ENCODE measurements at places on chromosomes 13 and 19.
A peak's percentile ranks its signal among the peaks of the same experiment; 100 is the strongest.

- peak; percentile 20 for DNase-seq
Measured at GRCh38 chr13:76012091-76012721, 376.1 kb downstream of the LMO7 start.

DNA sequence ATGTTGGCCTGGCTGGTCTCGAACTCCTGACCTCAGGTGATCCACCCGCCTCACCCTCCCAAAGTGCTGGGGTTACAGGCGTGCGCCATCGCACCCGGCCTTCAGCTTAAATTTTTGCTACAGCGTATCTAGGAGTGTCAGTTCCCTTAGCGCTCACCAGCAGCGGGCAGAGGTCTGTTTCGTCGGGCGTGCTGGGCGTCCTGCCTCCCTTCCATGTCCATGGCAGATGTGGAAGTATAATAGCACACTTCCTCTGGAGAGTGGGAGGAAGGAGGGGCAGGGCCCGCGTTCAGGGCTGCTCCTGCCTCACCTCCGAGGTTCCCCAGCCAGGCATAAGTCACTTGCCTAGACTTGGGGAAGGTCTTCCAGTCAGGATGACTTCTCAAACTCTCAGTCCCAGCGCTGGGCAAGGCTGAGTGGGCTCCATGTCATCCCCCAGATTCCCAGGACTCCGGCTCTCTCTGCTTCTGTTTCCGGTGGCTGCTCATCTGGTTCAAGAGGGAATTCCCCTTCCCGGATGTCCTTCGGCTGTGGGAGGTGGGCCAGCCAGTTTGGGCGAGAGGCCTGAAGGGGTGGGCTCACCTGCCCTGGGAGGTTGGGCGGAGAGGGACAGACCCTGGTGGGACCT lies 9.5 kb downstream of the IL4I1 start:
- DNase-seq: no peak

- no peak for DNase-seq
Measured at GRCh38 chr19:58511353-58512208, at the start of gene SLC27A5. Gene SLC27A5, minus strand, starts transcription at chr19:58511992. Its CDS starts 37 bp downstream, at chr19:58511955.

- DNase-seq: peak; percentile 86
Measured at GRCh38 chr13:97367016-97367822, 66.8 kb upstream of the RAP2A start.

GRCh38 chr13:94301487-94301886 lies 178.0 kb downstream of the DCT start:
- DNase-seq: no peak

- no peak for DNase-seq
Measured at GRCh38 chr19:50819636-50820035, 4.0 kb downstream of the KLK1 start.

DNA sequence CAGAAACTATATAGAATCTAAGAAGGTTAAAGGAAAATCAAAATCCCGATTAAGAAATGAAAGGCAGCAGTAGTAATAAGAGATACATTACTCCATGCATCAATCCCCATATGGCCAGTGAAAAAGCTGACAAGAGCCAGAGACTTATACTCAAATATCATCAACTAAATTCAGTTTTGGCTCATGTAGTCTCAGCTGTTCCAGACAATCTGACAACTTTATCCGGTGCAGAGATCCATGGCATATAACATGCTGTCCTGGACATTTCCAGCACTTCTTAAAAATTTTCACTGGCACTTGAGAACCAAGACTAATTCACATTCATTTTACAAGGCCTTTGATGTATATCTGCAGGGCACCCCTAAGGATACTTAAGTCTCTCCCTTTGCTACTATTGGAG lies 255.7 kb upstream of the KLHL1 start:
- DNase-seq: no peak

DNA sequence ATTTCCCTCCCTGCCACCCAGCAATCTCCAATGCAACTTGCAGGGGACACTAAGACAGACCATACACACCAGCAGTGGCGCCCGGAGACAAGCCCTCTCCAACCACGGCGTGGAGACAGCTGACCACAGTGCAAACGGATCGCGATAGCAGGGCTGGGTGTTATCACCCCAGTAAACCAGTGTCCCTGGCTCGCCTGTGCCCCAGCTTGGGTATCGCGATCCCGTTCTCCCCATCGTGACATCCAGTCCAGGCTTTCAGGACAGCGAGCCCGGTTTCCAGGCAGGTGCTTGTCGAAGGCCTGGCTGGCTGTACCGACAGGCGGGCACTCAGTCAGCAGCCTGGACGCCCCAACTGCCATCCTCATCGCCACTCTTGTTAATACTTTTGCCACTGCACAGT lies 20.7 kb upstream of the NANOS2 start:
- no peak for DNase-seq

DNA sequence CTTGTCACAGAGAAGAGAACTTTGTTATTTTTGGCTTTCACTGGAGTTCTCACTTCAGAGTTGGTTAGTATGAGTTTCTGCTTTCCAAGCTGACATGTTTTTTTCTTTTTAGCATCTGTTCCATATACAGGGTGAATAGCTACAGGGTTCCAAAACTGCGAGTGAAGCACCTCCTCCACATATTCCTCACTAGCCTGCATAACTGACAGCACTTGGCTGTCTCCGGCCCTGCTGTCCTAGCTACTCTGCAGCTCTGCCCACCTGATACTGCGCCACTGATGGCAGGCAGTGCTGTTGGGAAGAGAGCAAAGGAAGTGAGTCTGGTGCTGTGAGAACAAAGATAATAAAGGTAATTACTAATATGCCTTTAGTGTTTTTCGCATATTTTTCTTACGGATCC lies 6.8 kb downstream of the ATP8A2 start:
- no peak for DNase-seq

- peak; percentile 55 for DNase-seq
Measured at GRCh38 chr13:102191951-102192502, 209.8 kb downstream of the FGF14 start.

GRCh38 chr19:42400404-42400803 lies 10.3 kb upstream of the CNFN start:
- DNase-seq: no peak

DNA sequence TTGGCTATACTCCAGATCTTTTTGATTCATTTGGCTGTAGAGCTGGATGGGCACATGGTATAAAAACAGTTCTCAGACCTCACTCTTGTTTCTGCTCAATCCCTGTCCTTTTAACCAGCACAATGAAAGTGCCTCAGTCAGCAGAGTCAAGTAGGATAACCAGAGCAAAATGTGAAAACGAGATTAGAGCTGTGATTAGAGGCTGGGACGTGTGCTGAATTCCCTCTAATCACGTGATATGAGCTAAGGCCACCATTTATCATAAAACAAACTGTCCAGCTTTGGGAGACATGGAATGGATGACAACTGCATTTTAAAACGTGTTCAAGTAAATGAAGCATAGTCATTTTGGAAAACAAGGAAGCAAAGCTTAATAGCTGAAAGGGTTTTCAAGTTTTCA lies 54.1 kb downstream of the GJA3 start:
- DNase-seq: no peak

DNA sequence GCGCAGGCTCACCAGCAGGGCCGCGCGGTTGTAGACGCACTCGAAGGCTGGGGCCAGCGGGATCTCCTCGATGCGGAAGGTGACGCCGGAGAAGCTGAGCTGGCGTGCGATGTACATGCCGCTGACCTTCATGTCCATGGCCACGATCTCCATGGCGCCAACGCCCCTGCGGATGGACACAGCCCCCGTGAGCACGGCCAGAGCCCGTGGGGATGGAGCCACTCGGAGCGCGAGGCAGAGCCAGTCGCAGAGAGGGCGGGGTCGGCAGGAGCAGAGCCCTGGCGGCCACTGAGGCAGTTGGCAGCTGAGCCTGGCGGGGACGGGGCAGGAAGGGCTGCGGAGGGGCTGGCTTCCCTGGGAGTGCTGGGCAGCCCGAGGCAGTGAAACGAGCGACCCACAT lies 15.2 kb downstream of the GPX4 start:
- DNase-seq: no peak

DNA sequence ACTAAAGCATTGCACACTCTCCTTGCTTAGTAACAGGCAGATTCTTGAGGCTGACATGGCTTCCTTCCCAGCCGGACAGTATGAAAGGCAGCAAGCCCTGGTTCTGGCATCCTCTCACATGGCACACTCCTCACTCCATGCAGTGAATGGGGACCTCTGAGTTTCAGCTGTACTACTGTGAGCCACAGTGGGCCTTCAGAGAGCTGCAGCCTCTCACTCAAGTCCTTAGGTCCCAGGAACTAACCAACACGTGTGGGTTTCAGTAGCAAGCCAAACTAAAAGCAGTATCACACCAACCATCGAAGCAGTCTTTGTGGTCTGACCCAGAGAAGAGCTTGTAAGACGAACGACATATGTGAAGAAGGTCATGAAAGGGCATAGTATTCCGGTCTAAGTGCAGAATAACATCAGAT lies 128.2 kb downstream of the TBC1D4 start:
- DNase-seq: peak; percentile 59

DNA sequence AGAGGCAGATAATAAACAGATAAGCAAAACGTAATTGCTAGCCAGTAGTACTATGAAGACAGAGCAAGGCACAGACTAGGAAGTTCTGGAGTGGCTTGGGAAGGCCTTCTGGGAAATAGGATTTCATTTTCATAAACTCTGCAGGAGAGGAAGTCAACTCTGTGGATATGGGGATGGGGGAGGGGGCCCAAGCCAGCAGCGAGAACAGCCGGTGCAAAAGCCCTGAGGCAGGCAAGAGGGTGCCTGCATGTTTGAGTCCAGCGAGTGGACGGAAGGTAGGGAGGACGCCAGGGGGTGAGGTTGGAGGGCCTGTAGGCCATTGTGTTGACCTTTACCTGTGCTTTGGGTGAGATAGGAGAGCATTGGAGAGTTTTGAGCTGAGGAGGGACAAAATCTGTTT lies 9.0 kb upstream of the ASF1B start:
- no peak for DNase-seq

- DNase-seq: no peak
Measured at GRCh38 chr13:79799059-79799867, 318.3 kb downstream of the NDFIP2 start.

GRCh38 chr13:75908141-75908540 lies 272.0 kb downstream of the LMO7 start:
- peak; percentile 3 for DNase-seq

GRCh38 chr13:111281751-111282311 lies 38.6 kb upstream of the TEX29 start:
- DNase-seq: peak; percentile 63

DNA sequence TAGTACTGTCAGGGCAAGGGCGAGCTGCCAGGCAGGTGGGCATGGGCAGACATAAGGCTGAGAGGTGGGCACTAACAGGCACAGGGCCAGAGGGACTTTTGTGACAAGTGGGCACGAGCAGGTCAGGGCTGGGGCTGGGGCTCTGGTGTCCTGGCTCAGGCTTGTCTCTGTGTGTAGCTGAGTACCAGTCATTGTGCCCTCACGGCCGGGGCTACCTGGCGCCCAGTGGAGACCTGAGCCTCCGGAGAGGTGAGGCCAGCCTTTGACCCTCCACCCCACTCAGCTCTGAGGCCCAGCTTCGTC lies 21.6 kb downstream of the LTBP4 start:
- DNase-seq: no peak

DNA sequence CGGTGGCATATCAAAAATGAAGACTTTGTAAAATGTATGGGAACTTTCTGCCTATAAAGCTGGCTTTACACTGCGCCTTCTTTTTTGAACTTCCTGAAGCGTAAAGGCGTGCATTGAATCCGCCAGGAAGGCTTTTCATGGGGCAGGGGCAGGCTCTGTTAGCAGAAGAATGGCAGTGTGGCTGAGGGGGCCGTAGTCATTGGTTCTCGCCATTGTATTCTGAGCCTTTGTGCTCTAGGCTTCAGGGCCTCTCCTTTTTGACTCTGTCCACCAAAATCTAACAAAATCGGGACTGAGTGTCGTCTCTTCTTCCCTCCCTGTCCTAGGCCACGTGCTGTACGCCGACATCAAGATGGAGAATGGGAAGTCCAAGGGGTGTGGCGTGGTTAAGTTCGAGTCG lies 14.1 kb downstream of the PRAM1 start:
- no peak for DNase-seq

GRCh38 chr19:14542711-14543328 lies 13.4 kb downstream of the TECR start:
- peak; percentile 77 for DNase-seq

DNA sequence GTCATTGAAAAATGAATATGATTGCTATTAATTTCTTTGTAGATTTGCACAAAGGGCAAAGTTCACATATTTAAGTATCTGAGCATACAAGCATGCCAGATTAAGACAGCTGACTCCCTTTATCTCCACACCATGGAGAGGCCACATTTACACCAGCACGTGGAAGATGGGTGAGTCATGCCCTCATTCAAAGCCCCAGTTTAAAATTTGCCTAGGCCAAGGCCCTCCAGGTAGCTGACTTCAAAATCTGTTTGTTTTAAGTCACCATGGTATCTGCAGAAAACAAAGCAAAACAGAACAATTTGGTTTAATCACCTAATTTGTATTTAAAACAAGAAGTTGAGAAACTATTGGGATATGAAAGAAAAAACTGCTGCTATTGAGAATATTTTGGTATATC lies 109.2 kb downstream of the ESD start:
- DNase-seq: peak; percentile 26

- no peak for DNase-seq
Measured at GRCh38 chr13:19169991-19170390, 11.6 kb downstream of the TUBA3C start.

GRCh38 chr13:75636436-75637180 lies 478 bp downstream of the LMO7 start:
- peak; percentile 79 for DNase-seq

- peak; percentile 40 for DNase-seq
Measured at GRCh38 chr13:106118050-106118449, 417.4 kb downstream of the EFNB2 start.

DNA sequence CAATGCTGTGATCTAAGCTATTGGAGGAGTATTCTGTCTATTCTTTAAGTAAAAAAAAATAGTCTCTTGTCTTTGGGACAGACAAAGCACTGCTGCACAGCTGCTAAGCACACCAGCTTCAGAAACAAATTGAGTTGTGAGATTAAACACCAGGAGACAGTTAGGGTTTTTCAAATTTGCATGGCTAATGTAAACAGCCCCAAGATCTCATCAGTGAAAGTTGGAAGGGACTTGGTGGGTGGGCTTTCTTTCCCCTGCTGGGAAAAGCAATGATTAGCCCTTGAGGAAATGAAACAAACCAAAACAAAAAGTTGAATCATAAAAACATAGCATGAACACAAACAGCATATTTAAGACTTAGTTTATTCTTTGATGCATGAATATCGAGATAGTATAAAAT lies 143.6 kb upstream of the SLITRK1 start:
- no peak for DNase-seq

- DNase-seq: no peak
Measured at GRCh38 chr13:33743438-33744368, 74.2 kb upstream of the RFC3 start.

Data from GM23248 (cell line).